Stimulated activated CD4-positive, alpha-beta T cell treated with anti-CD3 and anti-CD28 coated beads, Interleukin-15, amount 100 ng/mL, for 24 hours (primary cell): ENCODE measurements at places on chromosomes 1 and 21.

DNA sequence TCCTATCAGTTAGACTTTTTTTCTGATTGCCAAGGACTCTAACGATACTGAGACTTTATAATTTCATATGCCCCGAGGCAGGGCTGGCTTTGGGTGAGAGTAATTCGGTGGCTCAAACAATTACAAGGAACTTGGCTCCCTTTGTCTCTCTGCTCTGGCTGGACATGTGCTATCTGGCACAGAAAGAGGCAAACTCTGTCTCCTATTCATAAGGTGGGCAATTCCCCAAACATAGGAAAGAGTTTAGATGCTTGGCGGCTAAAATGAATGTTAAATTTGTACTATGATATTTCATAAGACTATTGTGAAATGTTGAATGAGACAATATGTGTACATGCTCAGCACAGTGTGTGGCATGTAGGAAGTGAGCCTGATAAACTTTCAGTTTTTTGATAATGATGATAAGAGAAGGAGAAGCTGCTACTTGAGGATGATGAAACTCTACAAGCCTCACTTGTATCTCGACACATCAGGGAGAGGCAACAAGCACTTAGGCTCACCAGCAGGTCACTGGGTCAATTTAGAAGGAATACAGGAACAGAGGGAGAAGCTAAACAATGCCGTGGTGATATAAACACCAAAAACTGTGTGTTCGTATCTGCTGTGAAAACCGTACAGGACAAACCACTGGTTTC is 12.6 kb upstream of the NTPCR start:
- DNase-seq = no peak

- DNase-seq = no peak
Measured at GRCh38 chr1:20143318-20143717, 4.2 kb downstream of the PLA2G2F start.

GRCh38 chr1:16978567-16979474 is 1.6 kb downstream of the MFAP2 start:
- no peak for DNase-seq

DNA sequence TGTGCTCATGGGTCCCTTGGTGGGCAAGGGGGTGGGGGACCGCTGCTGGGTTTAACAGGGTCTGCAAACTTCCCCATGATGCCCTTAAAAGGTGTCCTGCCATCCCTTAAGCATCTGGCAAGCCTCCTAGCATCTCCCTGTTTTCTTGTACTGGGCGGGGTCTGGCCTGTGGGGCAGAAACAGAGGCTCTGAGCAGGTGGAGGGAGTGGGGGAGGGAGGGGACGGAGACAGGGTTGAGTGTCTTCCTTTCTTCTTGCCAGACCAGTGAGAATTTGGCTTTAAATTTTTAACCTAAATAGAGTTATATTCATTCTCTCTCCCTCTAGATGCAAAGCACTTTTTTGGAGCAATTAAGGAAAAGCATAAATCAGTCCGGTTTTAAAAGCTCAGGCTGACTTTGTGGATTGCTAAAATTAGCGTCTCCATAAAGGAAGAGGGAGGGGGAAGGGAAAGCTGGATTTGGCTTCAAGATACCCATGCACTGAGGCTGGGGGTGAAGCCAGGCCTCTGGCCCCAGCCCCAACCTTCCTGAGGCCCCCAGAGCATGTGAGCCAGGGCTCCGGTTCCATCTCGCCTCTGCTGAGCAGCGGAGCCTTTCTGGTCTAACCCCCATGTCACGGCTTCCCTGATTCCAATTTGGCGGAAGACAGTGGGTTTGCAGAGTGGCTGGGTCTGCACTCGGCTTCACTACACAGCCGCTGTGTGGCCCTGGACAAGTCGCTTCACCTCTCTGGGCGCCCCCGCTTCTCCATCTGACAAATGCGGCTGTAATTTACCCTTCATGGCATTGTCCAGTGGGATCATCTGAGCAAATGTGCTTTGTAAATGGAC is 25.3 kb downstream of the IGSF21 start:
- DNase-seq = no peak

- DNase-seq = peak; percentile 40
Measured at GRCh38 chr1:12436817-12437599, 181.0 kb downstream of the DHRS3 start.

DNA sequence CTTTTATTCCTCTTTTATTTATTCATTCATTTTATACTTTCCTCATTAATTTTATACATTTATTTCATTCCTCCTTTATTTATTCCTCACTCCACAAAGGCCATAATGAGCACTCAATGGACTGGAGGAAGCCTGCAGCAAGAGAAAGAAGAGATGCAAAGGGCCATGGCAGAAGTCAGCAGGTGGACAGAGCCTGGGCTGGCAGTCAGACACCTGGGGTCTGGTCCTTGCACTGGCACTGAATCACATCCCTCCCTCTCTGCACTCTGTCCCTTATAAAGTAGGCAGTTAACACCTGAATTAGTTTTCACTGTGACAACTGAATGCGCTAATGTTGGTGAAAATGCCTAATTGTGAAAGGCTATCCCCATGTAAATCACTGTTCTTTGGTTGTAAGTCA is 38.6 kb downstream of the FAM78B start:
- DNase-seq = no peak

GRCh38 chr1:167714098-167714438 is 7.7 kb upstream of the MPZL1 start:
- DNase-seq = peak; percentile 90

DNA sequence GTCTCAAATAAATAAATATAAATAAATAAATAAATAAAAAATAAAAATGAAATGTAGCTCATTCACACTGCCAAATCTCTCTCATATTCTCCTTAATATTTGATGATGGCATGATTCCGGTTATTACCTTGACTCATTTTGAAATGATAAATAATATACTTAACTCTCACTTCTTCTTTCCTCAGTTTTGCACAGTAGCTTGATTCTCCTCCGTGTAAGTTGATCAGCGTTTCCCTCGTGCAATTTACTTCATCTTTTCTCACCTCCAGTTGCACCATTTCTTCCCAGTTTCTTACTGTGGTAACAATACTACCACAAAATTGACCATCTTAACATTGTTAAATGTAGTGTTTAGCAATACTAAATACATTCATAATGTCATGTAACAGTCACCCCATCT is 111.6 kb downstream of the RIPK4 start:
- no peak for DNase-seq

GRCh38 chr21:26845066-26845758 is at the start of gene ADAMTS1:
TSS of gene ADAMTS1 (minus strand) at chr21:26845409. CDS start at chr21:26844954, 455 bp downstream.
- DNase-seq = peak; percentile 30
